ENCODE measurements at places on chromosomes 16 and 17.

- DNase-seq = no peak
Observed at GRCh38 chr16:27441998-27442397, 40.0 kb downstream of the IL21R start.

- DNase-seq = no peak
Observed at GRCh38 chr16:20901068-20901435, 481 bp downstream of the LYRM1 start.

DNA sequence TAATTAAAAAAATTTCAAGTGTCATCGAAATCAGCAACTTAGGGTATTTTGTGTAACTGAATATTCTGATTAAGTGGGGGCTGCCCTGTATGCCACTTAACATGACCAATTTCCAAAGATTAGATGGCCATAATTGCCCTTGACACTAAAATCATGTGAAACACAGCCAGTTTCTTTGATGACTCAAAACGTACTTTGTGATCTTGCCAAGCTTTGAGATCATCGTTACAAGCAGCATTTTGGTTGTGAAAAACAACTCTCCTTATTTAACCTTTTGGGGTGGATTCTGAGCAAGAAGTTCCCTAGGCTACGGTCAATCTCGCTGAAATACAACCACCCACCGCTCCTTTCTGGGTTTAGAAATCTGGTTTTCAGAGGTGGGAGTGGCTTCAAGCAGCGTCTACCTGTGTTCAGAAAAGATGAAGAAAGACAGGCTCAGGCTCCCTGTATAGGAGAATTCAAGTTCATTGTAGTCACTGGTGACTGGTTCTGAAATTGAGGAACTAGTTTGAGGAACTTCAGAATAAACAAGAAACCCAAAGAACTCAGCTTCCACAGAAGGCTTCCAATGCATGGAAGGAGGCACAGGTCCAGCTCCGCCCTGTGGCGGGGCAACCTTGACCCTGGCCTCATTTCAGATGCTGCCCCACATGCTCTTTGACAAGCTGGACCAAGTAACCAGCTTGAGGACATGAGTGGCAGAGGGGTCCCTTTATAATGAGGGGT is 9.4 kb downstream of the MAP3K14 start:
- peak; percentile 81 for DNase-seq

- no peak for DNase-seq
Observed at GRCh38 chr16:79283578-79283977, 317.0 kb downstream of the MAF start.

DNA sequence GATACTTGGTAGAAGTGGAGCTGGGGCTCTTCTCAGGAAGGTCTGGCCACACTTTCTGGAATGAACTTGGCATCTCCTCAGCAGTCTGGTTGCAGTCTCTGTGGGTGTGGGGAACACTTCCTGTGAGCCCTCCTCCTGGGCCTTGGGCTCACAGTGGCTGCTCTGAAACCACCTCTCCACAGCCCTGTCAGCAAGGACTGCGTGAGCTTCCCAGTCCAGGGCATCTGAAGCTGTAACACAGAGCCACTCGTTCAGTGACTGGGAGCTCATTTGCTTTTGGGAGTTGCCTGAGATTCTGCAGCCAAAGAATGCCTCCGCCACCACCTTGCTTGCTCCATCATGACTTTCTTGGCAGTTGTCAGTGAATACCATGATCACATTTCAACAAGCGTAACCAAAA is 60.0 kb downstream of the CLEC16A start:
- peak; percentile 79 for DNase-seq

DNA sequence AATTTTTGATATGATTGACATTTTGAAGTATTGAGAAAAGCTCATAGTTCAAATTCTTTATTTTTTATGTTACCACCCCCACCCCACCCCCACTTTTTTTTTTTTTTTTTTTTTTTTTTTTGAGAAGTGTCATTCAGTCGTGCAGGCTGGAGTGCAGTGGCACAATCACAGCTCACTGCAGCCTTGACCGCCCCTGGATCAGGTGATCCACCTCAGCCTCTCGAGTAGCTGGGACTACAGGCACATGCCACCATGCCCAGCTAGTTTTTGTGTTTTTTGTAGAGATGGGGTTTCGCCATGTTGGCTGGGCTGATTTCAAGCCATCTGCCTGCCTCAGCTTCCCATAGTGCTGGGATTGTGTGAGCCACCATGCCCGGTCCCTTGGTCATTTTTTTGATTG is 7.4 kb downstream of the TAF15 start:
- no peak for DNase-seq

- DNase-seq = no peak
Observed at GRCh38 chr17:17910060-17910459, 62.1 kb downstream of the TOM1L2 start.

DNA sequence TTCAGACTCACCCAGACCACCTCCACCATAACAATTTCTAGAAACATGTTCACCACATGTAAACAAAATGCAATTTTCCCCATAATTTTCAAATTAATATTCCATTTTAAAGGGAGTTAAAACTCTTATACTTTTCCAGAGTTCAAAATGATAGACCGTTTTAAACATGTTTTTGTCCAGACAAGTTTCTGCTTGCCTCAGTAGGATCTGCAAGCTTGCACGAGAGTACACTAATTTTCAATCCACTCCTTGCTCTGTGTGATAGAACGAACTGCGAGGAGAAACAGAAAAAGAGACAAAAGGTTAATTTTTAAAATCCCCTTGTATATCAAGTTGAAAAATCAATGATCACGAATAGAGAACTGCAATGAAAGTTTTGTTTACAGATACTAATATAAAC is 7.1 kb downstream of the FAHD1 start:
- DNase-seq = no peak

- DNase-seq = no peak
Observed at GRCh38 chr17:35001549-35001948, 21.2 kb downstream of the LIG3 start.

- DNase-seq = no peak
Observed at GRCh38 chr17:81460856-81461460, 51.6 kb downstream of the ACTG1 start.

DNA sequence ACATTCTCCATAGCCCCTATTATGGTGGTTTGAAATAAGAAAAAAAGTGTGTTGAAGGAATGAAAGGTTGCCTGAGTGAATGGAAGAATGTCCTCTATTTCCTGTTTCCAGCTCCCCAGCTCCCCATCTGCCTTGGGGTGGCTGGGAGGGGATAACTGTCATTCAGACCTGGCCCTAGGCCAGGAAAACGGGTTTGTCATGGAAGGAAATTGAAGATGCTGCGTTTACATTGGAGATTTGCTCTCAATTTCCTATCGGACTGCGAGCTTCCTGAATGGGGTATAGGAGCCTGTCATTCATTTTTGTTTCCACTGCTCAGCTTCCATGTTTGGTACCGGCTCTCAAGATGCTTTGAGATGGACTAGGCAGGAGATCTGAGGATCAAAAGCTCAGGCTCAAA is 2.2 kb upstream of the FZD2 start:
- peak; percentile 55 for DNase-seq

DNA sequence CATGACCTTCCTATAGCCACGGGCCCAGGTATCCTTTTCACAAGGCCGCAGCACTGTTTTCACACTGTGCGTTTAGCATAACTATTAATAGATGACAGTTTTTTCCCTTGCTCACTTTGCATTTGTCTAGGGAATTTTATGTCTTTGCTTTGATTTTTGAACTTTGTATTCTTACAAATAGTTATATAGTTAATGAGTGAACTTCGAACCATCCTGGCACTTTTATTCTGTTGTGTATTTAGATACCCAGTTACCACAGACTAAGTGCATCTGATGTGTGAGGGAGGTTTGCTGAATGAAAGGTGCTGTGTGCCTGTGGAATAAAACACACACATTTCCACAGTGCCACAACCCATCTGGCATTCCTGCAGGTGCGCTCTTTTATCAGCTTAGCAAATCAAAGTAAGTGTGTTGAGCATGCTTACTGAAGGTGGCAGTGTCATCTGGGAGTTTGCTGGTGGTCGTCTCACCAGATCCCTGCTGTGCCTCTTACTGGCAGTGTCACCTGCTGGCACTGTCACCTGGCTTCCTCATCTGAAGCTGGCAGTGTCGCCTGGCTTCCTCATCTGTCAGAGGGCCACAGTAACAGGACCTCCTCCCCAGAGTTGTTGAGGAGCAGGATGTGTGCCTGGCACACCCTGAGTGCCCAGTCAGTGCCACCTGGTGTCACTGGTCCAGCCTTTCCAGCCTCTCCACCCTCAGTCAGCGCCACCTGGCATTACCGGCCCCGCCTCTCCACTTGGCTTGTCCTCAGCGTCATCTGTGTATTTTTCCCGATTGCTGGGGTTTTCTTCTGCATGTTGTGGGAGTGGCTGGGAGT is 37.6 kb downstream of the USP10 start:
- DNase-seq = no peak

- peak; percentile 15 for DNase-seq
Observed at GRCh38 chr17:77875881-77876509, 82.5 kb upstream of the TNRC6C start.

GRCh38 chr16:57258910-57259475 is 13.9 kb downstream of the ARL2BP start:
- DNase-seq = no peak

DNA sequence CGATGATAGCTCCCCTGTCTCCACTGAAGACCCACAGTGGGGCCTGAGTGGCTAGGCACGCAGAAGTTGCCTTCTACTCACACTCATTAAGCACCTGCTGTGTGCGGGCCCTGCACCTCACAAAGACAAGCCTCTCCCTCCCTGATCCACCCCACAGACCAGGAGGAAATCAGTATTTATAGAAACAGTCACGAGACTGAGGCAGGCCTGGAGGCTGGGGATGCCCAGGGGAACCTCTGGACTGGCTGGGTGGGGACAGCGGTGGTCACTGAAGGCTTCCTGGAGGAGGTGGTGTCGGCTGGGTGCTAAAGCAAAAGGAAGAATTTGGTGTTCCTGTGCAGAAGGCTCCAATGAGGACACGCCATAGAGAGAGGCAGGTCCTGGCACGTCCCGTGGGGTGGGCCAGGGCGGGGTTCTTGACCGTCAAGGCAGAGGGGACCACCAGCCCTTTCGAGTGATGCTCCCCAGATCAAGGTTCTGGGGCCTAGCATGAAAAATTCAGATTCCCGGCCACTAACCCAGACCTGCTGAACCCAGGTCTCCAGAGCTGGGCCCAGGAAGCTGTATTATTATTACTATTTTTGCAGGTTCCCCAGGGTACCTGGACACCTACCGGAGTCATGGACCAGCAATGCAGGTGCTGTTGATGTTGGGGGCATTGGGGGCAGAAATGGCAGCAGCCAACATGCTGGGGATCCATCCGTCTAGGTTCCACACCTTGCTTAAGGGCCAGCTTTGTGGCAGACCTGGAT is 23.0 kb downstream of the PPL start:
- DNase-seq = no peak

- no peak for DNase-seq
Observed at GRCh38 chr16:58035356-58036170, 10.0 kb downstream of the MMP15 start.

GRCh38 chr17:47618410-47618809 is 31.3 kb upstream of the KPNB1 start:
- no peak for DNase-seq

- DNase-seq = no peak
Observed at GRCh38 chr16:86490859-86491639, 19.3 kb upstream of the FOXF1 start.

GRCh38 chr16:48511071-48511540 is 98.9 kb downstream of the N4BP1 start:
- peak; percentile 70 for DNase-seq

- no peak for DNase-seq
Observed at GRCh38 chr17:3803308-3803640, 2.3 kb upstream of the ITGAE start.

DNA sequence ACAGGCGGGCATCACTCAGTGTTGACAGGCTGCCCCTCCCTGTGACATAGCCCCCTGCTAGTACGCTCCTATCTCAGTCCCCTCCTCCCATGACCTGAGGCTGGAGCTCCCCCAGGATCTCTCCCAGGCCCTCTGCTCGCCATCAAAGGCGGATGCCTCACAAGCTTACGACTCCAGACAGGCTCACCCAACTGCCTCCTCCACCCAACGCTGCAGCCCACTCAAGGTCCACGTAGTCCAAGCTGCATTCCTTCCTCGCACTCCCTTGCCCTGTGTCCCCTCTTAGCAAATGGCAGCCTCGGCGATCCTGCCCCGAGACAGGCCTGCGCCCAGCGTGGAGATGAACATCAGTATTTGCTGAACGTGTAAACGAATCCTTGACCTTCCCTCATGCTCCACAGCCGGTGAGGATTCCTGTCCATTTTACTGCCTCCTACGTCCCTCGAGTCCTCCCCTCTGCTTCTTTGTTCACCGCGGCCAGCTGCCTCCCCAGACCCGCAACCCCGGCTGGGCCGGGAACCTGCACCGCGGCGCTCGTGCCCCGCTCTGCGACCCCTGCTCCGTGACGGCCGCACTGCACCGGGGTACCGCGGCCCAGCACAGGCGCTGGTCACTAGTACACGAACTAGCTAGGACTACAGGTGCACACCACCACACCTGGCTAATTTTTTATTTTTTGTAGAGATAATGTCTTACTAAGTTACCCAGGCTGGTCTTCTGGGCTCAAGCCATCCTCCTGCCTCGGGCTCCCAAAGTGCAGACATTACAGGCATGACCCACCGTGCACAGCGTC is 838 bp upstream of the TMEM97 start:
- DNase-seq = no peak

DNA sequence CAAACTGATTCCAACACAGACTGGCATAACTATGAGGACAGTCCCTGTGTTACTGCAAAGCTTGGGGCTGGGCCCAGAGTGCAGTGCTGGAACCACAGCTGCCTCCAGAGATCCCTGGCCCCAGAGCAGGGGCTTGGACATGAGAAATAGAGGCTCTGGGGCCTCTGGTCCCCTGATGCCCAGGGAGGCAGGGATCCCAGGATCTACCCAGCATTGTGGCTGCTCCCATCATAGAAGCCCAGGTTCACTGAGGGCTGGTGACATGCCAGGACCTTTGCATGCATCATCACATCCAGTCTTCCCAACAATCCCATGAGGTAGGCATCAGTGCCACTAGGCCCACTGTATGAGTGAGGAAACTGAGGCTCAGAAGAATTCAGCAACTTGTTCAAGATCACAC is 95.8 kb downstream of the TMEM132E start:
- DNase-seq = no peak

GRCh38 chr16:27492588-27492979 is 57.1 kb downstream of the GTF3C1 start:
- no peak for DNase-seq

- DNase-seq = no peak
Observed at GRCh38 chr17:3571043-3571900, 13.7 kb upstream of the TRPV3 start.

- no peak for DNase-seq
Observed at GRCh38 chr16:85635545-85636140, 22.5 kb downstream of the GSE1 start.

DNA sequence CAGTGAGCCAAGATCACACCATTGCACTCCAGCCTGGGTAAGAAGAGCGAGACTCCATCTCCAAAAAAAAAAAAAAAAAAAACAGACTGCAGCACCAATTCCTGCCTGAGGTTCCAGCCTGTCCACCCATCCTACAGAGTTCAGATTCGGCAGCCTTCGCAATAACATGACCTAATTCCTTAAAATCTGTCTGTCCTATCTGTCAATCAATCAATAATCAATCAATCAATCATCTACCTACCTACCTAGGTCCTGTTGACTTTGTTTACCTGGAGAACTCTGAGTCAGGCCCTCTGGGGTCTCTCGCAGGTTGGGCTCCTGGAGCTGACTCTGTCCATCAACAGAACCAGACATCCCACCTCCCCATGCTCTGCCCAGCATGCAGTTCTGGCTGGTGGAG is 236.7 kb downstream of the ENGASE start:
- no peak for DNase-seq
